Transverse colon (tissue), 4 donors: ENCODE measurements at places on chromosomes 12 and 14. TPM values are rescaled to one million over a fixed set of nuclear protein-coding genes. Genes with fewer than 3 reads are reported as not detected.

- no peaks in the 10 kb centered on the region for H3K27me3 ChIP-seq
- no peak overlapping the region for H3K27ac ChIP-seq
- no peaks in the 10 kb centered on the region for H3K36me3 ChIP-seq
- H3K4me1 ChIP-seq, result no peaks in the 10 kb centered on the region
- H3K4me3 ChIP-seq, result no peak overlapping the region
- no peak for DNase-seq
Measured at GRCh38 chr14:22268875-22269274, 320.1 kb downstream of the DAD1 start.

DNA sequence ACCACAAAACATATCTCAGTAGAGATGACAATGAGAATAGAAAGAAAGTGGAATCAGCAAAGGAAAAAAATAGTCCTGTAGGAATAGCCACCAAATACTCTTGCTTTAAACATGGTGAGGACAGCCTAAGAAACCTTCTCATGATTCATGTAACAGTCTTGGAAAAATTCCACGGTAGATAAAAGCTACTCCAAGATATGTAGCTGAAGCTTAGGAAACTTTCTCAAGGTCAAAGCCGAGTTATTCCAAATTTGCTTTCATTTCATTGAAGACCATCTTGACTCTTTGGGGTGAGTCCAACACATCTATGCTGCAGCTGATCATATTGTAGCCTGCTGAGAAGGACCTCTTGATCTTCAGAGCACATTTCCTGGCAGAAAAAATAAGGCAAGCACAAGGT, 157.6 kb downstream of the PAH start:
- no peak for DNase-seq
- no peaks in the 10 kb centered on the region for H3K27me3 ChIP-seq
- no peak overlapping the region for H3K27ac ChIP-seq

- no peak for DNase-seq
- H3K27ac ChIP-seq, result no peak overlapping the region
- no peak overlapping the region for H3K4me3 ChIP-seq
- H3K27me3 ChIP-seq, result no peaks in the 10 kb centered on the region
- H3K4me1 ChIP-seq, result no peaks in the 10 kb centered on the region
- H3K36me3 ChIP-seq, result no peaks in the 10 kb centered on the region
Measured at GRCh38 chr12:119423285-119423684, 88.8 kb downstream of the CCDC60 start.

DNA sequence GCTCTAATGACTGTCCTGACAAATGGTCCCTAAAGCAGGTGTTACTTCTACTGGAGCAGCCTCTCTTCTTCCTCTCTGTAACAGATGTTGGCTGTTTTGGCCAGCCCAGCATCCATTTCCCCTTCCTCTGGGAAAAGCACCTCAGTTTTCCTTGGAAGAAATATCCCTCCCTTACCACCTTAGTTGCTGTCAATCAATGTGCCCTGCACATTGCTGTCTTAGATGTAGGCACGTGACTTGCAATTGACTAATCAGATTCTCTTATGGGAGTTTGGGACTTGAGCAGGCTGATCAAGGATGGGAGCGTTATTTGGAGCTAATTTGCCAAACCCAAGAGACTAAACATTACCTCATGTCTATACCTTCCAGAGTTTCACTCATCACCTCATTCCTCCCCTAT, 12.0 kb upstream of the TMED2 start:
- no peak overlapping the region for H3K27ac ChIP-seq
- no peak for DNase-seq
- no peak overlapping the region for H3K4me3 ChIP-seq
- H3K4me1 ChIP-seq, result no peaks in the 10 kb centered on the region
- no peaks in the 10 kb centered on the region for H3K36me3 ChIP-seq

DNA sequence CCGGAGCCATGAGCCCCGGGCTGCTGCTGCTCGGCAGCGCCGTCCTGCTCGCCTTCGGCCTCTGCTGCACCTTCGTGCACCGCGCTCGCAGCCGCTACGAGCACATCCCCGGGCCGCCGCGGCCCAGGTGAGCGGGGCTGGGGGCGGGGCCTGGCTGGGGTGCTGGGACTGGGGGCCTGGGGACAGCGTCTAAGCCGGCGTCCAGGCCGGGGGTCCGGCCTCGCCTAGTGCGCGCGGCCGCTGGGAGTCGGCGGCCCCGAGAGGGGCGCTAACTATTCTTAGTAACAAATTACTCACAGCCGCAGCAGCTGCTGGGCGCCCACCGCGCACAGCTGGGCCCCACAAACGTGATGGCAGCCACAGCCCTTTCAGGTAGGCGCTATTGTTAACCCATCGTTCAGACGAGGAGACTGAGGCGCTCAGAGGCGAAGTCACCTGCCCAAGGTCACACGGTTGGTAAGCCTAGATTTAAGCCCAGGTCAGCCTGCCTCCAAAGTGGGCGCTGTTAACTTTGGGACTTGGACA, 374 bp downstream of the CYP46A1 start:
- peaks cover 14% of the 10 kb centered on the region for H3K4me1 ChIP-seq
- peak overlapping the region; percentile 73 for H3K27ac ChIP-seq
- peaks cover 29% of the 10 kb centered on the region for H3K27me3 ChIP-seq
- H3K4me3 ChIP-seq, result peak overlapping the region; percentile 83

DNA sequence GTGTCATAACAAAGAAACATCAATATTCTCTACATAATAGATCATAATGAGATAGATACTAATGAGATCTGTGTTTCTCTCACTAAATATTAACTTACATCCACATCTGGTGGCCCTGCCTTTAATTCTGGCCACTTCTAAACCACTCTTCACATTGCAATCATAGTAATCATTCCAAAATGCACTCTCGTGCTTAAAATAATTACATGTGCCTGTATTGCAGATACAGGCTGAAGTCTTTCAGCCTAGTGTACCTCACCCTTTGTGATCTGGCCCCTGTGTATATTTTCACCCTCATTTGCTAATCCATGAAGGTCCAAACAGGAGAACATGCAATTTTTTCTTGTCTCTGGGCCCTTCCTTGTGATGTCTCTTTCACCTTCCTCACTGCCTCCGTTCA, 108.0 kb downstream of the LIN7A start:
- H3K27ac ChIP-seq, result no peak overlapping the region
- no peak for DNase-seq
- no peaks in the 10 kb centered on the region for H3K4me1 ChIP-seq
- no peak overlapping the region for H3K4me3 ChIP-seq
- H3K27me3 ChIP-seq, result no peaks in the 10 kb centered on the region
- H3K36me3 ChIP-seq, result no peaks in the 10 kb centered on the region

DNA sequence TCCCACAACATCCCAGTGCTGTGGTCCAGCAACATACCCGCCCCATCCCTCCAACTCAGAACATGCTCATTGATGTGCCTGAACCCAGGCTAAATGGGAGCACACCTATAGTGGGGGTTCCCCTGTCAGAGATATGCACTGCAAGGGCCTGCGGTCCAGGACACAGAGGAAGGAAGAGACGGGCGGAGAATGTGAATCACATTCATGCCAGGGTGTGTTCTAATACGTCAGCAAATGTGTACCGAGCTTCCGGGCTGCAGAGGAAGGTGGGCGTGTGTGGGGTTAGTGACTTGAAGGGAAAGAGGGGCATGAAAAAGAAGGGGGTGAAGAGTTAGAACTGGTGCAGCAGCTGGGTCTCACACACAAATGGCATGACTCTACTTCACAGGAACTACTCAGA, 83.7 kb downstream of the DPF3 start:
- H3K4me3 ChIP-seq, result no peak overlapping the region
- DNase-seq, result no peak

Gene TSPAN11
- total RNA-seq, result 1.5 TPM

Gene TBX3
- total RNA-seq, result 7.4 TPM

Gene KCNMB4
- total RNA-seq, result 1.1 TPM
